Epithelial cell of esophagus (primary cell): ENCODE measurements at places on chromosomes 7 and 10.
A peak's percentile ranks its signal among the peaks of the same experiment; 100 is the strongest.

DNA sequence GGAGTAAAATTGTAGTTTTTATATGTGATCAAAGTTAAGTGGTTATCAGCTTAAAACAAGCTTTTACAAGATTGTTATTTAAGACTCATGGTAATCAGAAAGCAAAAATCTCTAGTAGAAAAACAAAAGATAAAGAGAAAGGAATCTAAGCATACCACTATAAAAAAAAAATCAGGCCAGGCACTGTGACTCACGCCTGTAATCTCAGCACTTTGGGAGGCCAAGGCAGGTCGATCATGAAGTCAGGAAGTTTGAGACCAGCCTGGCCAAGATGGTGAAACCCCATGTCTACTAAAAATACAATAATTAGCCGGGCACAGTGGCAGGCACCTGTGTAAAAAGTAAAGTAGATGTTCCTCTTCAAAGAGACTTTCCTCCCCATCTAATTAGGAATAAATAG, 265.9 kb upstream of the NRP1 start:
- peak; percentile 9 for DNase-seq

- no peak for DNase-seq
Measured at GRCh38 chr7:156994417-156994816, 16.0 kb downstream of the MNX1 start.

GRCh38 chr10:71213127-71213621, 804 bp downstream of the UNC5B start:
- peak; percentile 96 for DNase-seq

DNA sequence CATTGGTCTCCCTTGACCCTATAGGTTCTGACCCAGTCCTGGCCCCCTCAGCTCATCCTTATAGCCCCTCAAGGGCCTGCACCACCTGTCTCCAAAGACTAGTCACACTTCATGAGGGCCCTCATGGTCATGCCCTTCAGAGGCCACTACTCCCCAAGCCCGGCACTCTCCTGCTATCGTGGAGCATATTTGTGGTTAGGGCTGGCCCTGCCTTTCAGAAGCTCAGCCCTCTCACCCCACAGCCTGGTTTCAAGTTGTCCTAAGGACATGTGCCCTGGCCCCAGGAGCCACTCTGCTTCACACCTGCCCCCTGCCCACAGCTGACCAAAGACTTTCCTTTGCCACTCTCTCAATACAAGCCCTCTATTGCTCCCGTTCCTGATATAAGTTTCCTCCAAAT, 60.3 kb upstream of the LBX1 start:
- no peak for DNase-seq

DNA sequence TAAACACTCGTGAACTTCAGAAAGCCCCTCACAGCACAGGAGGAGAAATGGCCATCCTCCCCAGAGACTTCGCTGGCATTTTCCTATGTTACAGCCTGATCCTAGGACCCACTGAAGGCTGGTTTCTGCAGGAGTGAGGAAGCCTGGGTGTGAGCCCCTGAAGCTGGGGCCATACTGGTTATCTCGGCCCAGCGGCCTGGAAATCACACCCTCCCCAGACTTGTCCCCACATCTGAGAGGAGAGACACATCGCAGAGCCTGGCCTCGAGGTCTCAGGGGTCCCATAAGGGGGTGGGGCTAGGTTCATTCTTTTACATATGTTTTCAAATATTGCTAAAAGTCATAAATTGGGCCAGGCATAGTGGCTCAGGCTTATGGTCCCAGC, 17.5 kb upstream of the RET start:
- DNase-seq: no peak

GRCh38 chr10:47164126-47164799, 135.7 kb upstream of the GDF10 start:
- DNase-seq: peak; percentile 72

DNA sequence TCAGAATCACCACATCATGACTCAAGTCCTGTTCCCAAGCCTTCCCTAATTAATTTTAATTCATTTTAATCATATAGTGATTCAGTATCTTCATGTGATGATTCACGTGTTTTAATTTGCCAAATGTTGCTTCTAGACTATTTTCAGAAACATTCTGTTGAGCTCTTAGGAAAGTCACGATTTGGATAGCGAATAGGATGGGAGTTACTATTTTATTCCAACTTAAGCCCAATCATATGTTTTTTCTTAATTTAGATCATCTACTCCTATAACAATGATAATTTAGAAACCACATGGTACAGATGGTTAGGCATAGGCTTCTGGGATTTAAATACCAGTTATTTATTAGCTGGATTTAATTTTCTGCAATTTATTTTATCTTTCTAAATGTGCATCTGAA, 49.1 kb downstream of the RAPGEF5 start:
- DNase-seq: no peak
